ENCODE measurements at places on chromosomes 3 and 15. TPM values are rescaled to one million over a fixed set of nuclear protein-coding genes. Genes with fewer than 3 reads are reported as not detected.

DNA sequence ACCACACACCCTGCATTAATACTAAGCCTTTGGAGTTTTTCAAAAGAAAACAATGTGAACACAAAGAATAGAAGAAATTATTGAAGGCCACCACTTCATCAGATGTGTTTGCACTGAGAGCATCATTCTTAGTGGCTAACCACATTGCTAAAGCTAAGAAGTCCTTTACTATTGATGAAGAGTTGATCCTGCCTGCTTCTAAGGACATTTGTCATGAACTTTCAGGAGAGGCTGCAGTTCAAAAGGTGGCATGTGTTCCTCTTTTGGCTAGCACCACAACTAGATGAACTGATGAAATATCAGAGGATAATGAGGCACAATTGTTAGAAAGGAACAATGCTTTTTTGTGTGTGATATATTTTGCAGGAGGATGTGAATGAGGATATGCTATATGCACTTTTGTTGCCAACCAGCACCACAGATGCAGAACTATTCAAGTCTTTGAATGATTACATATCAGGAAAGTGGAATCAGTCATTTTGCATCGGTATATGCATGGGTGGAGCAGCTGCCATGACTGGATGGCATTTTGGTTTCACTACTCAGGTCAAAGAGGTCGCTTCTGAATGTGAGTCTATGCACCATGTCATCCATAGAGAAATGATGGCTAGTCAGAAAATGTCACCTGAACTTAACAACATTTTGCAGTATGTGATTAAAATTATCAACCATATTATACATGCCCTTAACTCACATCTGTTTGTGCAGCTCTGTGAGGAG is 2.5 kb upstream of the EID1 start:
- peaks cover 29% of the 10 kb centered on the region for H3K4me1 ChIP-seq
- no peaks in the 10 kb centered on the region for H3K36me3 ChIP-seq
- H3K27me3 ChIP-seq = peaks cover 26% of the 10 kb centered on the region

DNA sequence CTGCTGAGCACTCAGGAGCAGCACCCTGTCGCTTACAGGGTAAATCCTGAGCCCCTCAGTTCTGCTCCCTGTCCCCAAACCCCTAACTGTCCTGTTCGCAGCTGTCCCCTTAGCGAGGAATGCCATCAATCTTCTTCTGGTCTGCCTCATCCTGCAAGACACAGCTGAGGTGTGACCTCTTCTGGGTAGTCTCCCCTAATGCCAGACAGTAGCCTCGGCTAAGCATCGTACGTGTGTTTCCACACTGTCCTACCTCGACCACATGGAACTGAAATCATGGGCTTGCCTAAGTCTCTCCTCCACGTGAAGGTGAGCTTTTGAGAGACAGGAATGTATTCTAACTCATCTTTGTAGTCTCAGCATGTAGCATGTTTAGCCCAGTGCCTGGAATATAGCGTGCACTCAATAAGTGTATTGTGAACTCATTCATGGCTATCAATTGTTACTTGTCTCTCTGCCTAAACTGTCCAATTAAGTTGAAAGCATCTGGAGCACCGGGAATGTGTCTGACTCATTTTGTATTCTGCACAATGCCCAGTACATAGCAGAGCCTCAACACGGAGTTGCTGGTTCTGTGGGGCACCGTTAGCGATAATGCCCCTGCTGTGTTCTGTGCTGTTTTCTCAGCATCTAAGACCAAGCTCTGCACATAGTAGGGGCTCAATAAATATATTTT is 90.2 kb downstream of the HES1 start:
- no peaks in the 10 kb centered on the region for H3K36me3 ChIP-seq
- no peaks in the 10 kb centered on the region for H3K27me3 ChIP-seq
- no peak overlapping the region for H3K27ac ChIP-seq
- H3K4me1 ChIP-seq = peaks cover 37% of the 10 kb centered on the region
- no peak for DNase-seq

GRCh38 chr15:38627689-38628277 is 63.2 kb upstream of the RASGRP1 start:
- no peaks in the 10 kb centered on the region for H3K4me1 ChIP-seq
- peaks cover 3% of the 10 kb centered on the region for H3K27me3 ChIP-seq
- DNase-seq = no peak
- H3K4me3 ChIP-seq = no peak overlapping the region
- H3K27ac ChIP-seq = no peak overlapping the region
- H3K36me3 ChIP-seq = no peaks in the 10 kb centered on the region

Gene FBXW12
- total RNA-seq = 0.51 TPM

Gene CDCP1
- total RNA-seq = 1.3 TPM
